ENCODE measurements at places on chromosomes 16 and 17.

DNA sequence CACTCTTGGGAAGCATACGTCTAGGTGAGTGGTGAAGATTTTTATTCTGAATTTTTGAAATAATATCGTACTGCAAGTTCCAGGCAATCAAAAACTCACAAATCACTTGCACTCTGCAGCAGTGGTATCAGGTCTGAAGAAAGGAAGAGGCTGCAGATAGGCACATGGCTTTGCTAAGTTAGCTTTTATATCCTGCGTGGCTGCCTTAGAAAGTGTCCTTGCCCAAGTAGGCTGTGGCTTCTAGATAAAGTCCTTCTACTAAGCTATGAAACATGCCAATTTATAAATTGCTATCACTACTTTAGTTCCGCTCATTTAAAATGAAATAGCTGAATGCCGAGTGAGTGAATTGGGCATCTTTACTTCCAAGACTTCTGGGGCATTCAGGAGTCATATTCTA lies 17.9 kb downstream of the WWOX start:
- no peak for DNase-seq

GRCh38 chr17:79162012-79162963 lies 87.7 kb downstream of the ENGASE start:
- no peak for DNase-seq

DNA sequence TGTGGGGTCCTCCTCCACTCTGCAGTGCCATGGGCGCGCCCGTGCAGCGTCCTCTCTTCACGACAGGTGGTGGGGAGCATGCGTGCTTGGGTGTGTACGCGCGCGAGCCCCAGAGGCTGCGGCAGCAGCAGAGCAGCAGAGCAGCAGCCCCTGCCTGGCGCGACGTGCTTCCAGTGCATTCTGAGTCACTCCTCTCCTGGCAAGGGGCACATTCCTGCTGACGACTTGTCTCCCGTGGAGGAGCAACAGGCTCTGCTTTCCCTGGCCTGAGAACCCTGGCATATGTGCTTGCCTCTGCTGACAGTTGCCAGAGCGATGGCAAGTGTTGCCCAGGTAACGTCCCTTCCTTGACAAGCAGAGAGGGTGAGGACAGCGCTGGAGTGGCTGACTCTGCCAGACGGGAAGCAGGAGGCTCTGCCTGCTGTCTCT lies 133.8 kb upstream of the PLCG2 start:
- DNase-seq: no peak

DNA sequence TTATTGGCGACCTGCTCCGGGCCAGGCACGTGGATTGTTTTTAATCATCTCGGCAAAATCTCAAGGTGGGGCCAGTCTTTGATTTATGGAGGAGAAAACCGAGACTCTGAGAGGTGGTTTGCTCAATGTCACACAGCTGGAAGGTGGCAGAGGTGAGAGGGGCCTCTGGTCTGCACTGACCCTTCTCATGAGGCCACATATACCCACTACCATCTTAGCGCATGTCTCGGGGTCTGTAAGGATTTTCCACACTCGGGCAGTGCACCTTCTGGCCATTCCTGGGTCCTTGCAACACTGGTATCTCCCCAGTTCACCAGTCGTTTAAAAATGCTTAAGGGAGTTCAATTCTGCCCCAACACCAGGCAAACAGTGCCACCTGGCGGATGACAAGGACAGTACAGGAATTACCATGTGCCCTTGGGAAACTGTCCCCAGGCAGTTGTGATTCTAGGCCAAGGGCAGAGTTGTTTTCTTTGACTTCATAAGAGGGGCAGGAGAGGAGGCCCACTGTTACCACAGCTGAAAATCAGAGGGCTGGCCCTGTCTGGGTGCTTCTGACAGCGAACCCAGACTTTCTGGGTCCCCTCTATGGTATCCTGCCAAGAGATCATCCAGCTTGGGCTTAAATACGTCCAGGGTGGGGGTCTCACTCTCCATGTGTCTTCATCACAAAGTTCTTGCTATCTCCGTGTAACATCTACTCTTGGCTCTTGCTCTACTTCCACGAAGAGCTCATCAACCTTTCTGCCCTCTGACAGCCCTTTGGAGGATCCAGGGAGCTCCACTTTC lies 39.4 kb upstream of the RAI1 start:
- DNase-seq: peak; percentile 76

DNA sequence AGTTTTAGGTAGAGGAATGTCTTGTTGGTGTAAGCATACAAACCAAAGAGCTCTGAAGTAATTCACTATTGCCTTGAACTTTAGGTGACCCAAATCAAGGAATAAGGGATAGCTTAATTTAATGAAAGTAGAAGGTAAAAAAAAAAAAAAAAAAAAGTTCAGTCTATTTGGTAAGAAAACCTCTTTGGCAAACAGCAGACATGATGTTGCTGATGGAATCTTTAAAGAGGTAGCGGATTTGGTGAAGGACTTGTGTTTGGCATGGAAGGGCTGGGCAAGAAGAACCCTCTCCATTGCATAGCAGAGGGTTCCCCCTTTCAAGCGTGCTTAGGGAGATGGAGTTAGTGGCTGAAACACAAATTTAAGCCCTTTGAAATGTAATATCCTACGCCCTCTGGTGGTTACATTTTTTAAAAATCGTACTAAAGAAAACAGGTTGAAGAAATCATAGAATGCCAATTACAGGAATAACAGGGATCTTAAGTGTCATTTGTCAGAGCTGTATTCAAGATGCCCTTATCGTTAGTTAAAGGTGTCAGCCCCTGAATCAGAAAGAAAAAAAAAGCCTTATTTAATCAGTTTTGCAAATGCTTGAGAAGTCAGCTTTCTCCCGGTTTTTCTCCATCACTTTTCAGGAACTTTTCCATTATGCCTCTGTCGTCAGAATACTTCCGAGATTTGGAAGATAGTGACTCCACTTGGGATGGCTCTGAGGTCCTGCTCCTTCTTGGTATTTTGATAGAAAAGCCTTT lies 383.1 kb downstream of the KCNJ2 start:
- no peak for DNase-seq

DNA sequence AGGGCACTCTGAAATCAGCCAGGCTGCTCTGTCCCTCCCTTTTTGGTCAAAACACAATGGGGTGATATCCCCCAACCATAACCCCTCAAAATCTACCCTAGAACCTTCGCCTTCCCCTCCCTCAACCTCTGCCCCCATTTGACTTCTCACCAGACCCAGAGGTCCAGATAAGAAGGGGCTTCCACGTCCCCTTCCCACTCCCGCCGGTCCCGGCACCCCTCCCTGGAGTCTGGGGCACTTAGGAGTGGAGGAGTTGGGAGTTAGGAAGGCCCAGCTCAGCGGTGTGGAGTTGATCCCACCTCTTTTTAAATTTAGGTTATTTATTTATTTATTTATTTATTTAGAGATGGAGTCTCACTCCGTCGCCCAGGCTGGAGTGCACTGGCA lies 619 bp upstream of the TMEM92 start:
- DNase-seq: peak; percentile 21

DNA sequence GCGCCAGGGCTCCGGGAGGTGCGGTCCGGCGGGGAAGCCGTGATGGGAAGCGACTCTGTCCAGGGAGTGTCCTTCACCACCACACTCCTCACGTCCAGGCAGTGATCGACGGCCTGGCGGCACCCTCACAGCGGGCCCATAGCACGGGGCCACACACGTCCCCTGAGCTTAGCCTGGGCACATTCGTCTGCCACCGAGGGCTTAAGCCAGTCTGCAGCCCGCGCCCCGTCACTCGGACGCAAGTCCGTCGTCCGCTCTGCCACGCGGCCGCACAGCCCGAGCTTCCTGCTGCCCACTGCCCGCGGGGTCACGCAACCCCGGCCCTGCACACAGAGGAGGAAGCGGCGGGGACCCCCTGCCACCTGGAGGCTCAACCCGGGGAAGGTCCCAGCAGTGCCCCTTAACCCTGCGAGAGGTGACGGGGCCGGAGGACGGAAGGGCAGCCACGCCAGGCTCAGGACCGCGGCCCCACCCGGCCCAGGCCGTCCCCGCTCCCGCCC lies 3.0 kb upstream of the TBX2 start:
- DNase-seq: no peak

GRCh38 chr16:49899991-49900695 lies 44.2 kb upstream of the ZNF423 start:
- no peak for DNase-seq

- no peak for DNase-seq
These were observed 13.2 kb downstream of the HBQ1 start for GRCh38 chr16:193441-193840.

DNA sequence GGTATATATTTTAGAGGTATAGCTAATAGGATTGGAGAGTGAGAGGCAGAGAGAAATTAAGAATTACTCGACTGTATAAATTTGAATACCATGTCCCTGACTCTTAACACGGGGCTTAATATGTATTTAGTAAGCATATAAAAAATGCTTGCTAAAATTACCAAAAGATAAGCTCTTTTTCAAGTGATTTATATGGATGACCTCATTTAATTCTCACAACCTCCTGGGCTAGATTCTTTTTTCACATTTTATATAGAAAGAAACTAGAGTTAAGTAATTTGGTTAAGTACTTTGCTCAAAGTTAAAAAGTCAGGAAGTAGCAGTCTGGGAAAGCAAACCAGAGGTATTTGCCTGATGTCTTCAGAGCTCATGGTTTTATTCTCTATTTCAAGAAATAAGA lies 963.5 kb upstream of the SOX9 start:
- no peak for DNase-seq

- no peak for DNase-seq
These were observed 30.1 kb downstream of the ARHGAP17 start for GRCh38 chr16:24984903-24985675.

DNA sequence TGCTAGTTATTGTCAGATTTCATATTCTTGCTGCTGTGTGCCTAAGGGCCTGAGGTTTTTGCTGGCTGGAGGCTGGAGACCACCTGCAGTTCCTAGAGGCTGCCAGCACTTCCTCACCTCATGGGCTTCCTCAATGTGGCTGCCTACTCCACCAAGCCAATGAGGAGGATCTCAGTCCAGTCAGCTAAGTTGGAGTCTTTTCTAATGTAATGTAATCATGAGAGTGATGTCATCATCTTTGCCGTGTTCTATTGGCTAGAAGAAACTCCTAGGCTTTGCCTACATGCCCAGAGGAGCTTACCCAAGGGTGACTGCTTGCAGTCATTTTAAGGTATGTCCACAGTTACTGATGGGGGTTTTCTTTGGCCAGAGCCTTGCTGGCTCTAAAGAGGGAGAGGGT lies 53.0 kb downstream of the SOCS3 start:
- no peak for DNase-seq

GRCh38 chr17:17741349-17742023 lies 60.2 kb downstream of the RAI1 start:
- DNase-seq: no peak

- no peak for DNase-seq
These were observed 1.4 kb upstream of the UNK start for GRCh38 chr17:75783069-75783783.

- DNase-seq: no peak
These were observed 43.6 kb downstream of the IKZF3 start for GRCh38 chr17:39820541-39820940.

DNA sequence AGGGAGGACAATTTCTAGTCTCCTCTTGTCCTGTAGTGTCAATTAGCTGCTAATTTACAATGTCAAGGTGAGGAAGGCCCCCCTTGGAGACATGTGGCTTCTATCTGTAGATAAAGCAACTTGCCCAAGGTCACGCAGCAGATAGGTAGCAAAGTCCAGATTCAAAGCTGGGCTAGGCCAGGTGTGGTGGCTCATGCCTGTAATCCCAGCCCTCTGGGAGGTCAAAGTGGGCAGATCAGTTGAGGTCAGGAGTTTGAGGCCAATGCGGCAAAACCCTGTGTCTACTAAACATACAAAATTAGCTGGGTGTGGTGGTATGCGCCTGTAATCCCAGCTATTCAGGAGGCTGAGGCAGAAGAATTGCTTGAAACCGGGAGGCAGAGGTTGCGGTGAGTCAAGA lies 11.1 kb downstream of the TRPV3 start:
- no peak for DNase-seq

DNA sequence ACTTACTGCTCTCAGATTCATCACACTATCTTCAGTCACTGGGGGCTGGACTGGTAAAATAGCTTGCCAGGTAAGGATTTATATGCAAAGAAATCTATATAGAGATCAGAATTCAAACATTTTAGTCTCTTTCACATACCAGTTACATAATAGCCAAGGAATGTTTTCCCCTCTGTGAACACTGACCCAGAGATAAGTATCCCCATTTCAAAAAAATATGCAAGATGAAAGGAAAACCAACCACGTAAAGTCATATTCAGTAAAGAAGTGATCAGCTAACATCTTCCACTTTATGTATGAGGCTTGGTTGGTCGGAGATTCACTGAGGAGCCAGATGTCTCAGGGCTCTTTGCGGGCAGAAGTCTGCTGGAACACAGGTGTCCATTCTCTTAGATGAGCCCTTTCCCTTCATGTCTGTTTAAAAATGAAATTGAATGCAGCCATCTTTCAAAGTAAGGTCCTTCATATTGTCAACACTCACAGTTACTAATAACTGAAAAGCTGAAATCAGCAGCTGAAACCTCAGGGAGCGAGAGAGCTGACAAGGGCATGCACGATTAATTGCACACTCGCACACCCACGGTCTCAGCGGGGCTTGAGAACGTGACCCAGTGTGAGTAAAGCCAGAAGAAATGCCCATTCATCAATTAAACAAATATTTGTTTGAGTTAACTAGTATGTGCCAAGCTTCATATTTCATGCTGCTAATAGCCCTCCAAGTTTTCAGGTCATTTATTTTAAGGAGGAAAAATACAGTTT lies 161.2 kb downstream of the MRTFB start:
- DNase-seq: no peak

DNA sequence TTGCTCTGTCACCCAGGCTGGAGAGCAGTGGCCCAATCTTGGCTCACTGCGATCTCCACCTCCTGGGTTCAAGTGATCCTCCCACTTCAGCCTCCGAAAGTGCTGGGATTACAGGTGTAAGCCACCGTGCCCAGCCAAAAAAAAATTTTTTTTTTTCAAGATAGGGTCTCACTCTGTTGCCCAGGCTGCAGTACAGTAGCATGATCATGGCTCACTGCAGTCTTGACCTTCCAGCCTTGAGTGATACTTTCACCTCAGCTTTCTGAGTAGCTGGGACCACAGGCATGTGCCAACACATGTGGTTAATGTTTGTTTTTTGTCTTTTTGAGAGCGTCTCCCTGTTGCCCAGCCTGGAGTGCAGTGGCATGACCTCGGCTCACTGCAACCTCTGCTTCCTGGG lies 1.7 kb upstream of the PAM16 start:
- no peak for DNase-seq

DNA sequence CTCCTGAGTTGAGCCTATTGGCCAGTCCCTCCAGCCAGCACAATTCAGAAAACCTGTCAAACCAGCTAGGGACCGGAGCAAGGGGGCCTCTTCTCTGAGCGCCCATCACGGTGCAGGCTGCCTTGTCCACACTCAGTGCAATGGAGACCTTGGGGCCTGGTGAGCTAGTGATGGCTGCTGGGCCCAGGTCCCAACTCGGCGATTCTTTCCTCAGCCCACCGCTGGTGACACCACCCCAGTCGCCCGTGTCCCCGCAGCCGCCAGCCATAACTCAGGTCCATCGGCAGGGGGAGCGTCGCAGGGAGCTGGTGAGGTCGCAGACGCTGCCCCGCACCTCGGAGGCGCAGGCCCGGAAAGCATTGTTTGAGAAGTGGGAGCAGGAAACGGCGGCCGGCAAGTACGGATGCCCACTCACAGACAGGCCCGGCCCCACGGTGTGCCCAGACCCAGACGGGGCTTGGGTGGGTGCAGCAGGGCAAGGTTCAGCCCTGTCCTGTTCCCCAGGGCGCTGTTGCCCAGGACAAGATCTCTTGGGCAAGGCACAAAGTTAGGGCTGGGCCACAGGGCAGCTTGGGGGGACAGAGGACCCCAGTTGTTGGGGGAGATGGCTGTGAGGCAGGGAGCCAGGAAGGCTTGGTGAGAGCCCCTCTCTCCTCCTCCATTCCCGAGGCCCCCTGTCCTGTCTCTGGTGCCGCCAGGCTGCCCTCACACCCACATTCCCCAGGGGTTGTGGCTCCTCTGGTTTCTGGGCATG lies 10.8 kb downstream of the SMTNL2 start:
- peak; percentile 60 for DNase-seq

GRCh38 chr17:42579794-42580551 lies 2.4 kb upstream of the PSMC3IP start:
- no peak for DNase-seq
